Activated CD4-positive, alpha-beta memory T cell treated with anti-CD3 and anti-CD28 coated beads for 36 hours (primary cell): ENCODE measurements at places on chromosomes 11 and 22. TPM values are rescaled to one million over a fixed set of nuclear protein-coding genes. Genes with fewer than 3 reads are reported as not detected.
A peak's percentile ranks its signal among the peaks of the same experiment; 100 is the strongest.

- H3K4me1 ChIP-seq: peaks cover 11% of the 10 kb centered on the region
- peaks cover 25% of the 10 kb centered on the region for H3K27me3 ChIP-seq
- no peak overlapping the region for H3K27ac ChIP-seq
- DNase-seq: no peak
- H3K4me3 ChIP-seq: peak overlapping the region; percentile 19
- H3K36me3 ChIP-seq: no peaks in the 10 kb centered on the region
Observed at GRCh38 chr22:18022876-18023275, 1.5 kb downstream of the MICAL3 start.

GRCh38 chr22:36149441-36149840, 11.1 kb downstream of the APOL3 start:
- H3K4me1 ChIP-seq: peaks cover 51% of the 10 kb centered on the region
- no peaks in the 10 kb centered on the region for H3K27me3 ChIP-seq
- no peak overlapping the region for H3K4me3 ChIP-seq
- DNase-seq: no peak

The CHRM1 gene
- total RNA-seq: not detected

DNA sequence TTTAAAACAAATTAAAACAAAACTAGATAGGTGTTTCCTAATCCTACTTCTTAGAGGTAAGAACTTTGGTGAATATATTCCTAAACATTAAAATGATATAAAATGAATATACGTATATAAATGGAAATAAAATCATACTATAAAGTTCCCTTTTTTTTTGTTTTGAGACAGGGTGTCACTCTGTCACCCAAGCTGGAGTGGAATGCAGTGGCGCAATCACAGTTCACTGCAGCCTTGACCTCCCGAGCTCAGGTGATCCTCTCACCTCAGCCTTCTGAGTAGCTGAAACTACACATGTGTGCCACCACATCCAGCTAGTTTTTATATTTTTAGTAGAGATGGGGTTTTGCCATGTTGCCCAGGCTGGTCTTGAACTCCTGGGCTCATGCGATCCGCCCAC, 44.9 kb downstream of the NPAT start:
- no peak overlapping the region for H3K4me3 ChIP-seq
- no peak overlapping the region for H3K27ac ChIP-seq
- DNase-seq: no peak

DNA sequence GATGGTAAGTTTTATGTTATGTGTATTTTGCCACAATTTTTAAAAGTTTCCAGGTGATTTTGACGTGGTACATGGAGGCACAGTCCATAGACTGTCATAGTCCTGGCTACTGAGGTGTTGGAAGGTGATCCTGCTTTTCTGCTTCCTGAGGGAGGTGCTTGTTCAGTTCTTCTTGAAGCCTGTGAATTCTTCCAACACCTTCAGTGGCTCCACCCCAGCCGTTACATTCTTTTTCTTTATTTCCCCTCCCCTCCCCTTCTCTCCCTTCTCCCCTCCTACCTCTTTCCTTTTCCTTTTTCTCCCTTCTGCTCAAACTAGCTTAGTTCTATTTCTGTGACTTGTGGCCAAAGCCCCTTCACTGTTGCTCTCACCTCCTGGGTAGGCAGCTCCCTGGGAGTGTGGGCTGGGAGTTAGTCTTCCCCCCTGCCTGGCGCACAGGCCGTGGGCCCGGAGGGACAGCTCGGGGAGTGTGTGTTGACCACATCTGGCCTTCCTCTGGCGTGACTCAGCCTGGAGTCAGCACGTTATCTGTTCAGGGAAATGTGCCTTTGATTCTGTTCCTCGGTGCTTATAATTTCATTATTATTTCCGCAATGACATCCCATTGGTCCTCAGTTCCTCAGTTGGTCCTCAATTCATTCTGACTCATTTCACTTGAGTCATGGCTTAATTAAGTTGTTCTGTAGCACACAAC, 566.2 kb downstream of the TBC1D22A start:
- H3K36me3 ChIP-seq: no peaks in the 10 kb centered on the region
- H3K27me3 ChIP-seq: peaks cover 3% of the 10 kb centered on the region
- H3K27ac ChIP-seq: no peak overlapping the region
- H3K4me3 ChIP-seq: no peak overlapping the region
- no peaks in the 10 kb centered on the region for H3K4me1 ChIP-seq

- H3K36me3 ChIP-seq: no peaks in the 10 kb centered on the region
- H3K4me1 ChIP-seq: no peaks in the 10 kb centered on the region
- H3K27me3 ChIP-seq: peaks cover 33% of the 10 kb centered on the region
Observed at GRCh38 chr22:18066181-18066859, 11.5 kb upstream of the PEX26 start.

The CTSW gene
- total RNA-seq: 13.2 TPM

The SLC39A13 gene
- total RNA-seq: 18.0 TPM

- H3K36me3 ChIP-seq: peaks cover 8% of the 10 kb centered on the region
- H3K4me1 ChIP-seq: peaks cover 15% of the 10 kb centered on the region
- no peaks in the 10 kb centered on the region for H3K27me3 ChIP-seq
- peak overlapping the region; percentile 95 for H3K27ac ChIP-seq
- DNase-seq: no peak
Observed at GRCh38 chr11:64268025-64268892, 16.2 kb downstream of the BAD start.

- no peak for DNase-seq
- no peak overlapping the region for H3K27ac ChIP-seq
- H3K36me3 ChIP-seq: no peaks in the 10 kb centered on the region
- peaks cover 10% of the 10 kb centered on the region for H3K27me3 ChIP-seq
- no peaks in the 10 kb centered on the region for H3K4me1 ChIP-seq
- no peak overlapping the region for H3K4me3 ChIP-seq
Observed at GRCh38 chr11:102188488-102188887, 78.2 kb downstream of the YAP1 start.

DNA sequence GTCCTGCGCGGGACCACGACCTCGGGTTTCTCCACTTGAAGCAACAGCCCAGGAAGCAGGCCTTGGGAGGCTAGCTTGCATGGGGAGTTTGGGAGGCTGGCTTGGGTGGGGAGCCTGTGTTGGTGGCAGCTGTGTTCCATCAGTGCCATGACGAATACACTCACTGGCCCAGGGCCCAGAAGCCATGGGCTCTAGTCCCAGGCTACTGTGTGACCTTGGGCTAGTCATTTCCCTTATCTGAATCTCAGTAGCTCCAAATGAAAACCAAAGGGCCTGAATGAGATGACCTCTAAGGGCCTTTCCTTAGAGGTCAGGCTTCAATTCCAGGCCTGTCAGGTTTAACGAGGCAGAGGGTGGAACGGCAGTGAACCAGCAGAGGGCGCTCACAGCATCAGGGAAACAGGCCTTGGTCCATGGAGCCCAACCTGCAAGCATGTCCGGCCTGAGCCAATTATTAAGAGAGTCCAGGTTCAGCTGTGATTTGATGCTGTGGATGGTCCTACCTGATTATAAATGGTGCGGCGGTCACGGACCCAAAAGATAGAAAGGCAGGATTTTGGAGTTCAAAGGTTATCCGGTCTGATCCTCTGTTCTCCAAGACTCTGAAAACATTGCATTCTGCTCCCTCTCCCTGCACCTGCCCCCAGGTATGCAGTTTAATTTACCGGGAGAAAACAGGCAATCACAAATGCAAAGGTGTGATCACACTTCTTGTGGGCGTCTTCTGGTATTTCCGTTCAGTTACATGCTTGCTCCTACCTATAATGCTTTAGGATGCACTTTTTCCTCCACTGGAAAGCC, 15.9 kb downstream of the PTPN5 start:
- H3K36me3 ChIP-seq: no peaks in the 10 kb centered on the region
- peak; percentile 82 for DNase-seq
- no peak overlapping the region for H3K27ac ChIP-seq
- H3K4me3 ChIP-seq: no peak overlapping the region
- peaks cover 8% of the 10 kb centered on the region for H3K4me1 ChIP-seq

The C22orf15 gene
- 0.90 TPM for total RNA-seq

DNA sequence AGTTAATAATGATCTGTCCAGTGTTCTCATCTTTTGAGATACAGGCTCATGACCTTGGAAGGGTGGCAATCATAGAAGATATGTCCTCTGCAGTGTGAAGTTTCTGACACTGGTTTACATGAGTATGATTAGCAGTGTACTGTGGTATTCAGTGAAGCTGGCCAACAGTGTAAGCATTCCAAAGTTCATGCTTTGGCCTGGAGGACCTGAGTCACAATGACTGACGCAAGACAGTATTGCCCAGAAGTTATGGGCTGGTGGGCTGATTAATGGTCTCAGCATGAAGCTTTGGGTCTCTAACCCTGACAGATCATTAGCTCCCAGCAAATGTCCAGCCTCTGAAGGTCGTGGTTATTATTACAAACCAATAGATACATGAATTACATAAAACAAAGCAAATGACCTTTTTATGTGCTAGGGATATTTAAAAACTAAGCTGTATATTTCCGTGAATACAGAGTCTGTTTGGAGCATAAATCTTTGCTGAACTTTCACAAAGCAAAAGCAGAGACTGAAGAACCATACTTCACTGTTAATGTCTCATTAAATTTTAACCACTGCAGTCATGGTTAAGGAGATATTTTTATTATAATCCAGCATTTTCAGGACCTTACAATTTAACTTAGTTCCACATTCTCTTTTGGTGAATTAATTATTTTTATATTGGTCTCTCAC, 28.3 kb upstream of the USP47 start:
- H3K36me3 ChIP-seq: no peaks in the 10 kb centered on the region
- no peak overlapping the region for H3K27ac ChIP-seq
- H3K4me3 ChIP-seq: no peak overlapping the region
- no peak for DNase-seq

The PRODH gene
- total RNA-seq: 0.56 TPM

GRCh38 chr11:101915791-101916291, 481 bp downstream of the ANGPTL5 start:
- DNase-seq: no peak
- peak overlapping the region; percentile 91 for H3K4me3 ChIP-seq
- no peaks in the 10 kb centered on the region for H3K27me3 ChIP-seq
- peak overlapping the region; percentile 64 for H3K27ac ChIP-seq
- H3K4me1 ChIP-seq: peaks cover 20% of the 10 kb centered on the region
- no peaks in the 10 kb centered on the region for H3K36me3 ChIP-seq

DNA sequence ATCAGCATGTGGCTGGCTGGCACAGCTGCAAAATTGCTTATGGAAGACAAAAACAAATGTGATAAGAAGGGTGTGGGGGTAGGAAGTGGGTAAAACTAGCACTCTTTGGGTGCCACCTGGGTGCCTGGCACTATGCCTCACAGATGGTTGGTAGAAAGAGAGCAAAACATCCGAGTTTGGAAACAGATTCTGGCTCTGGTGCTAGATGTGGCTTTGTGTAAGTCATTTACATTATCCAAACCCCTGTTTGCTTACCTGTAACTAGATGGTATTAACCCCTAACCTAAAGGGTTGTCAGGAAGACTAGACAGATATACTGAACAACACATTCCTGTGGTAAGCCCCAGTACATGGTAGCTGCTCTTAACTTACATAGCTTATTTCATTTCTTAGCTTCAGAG, 905.6 kb downstream of the DLG2 start:
- no peak for DNase-seq
- peaks cover 3% of the 10 kb centered on the region for H3K27me3 ChIP-seq
- H3K4me1 ChIP-seq: no peaks in the 10 kb centered on the region
- no peak overlapping the region for H3K27ac ChIP-seq
- no peak overlapping the region for H3K4me3 ChIP-seq

GRCh38 chr11:74541466-74541865, 47.9 kb upstream of the LIPT2 start:
- H3K27ac ChIP-seq: no peak overlapping the region
- no peaks in the 10 kb centered on the region for H3K4me1 ChIP-seq
- no peak for DNase-seq
- no peak overlapping the region for H3K4me3 ChIP-seq

DNA sequence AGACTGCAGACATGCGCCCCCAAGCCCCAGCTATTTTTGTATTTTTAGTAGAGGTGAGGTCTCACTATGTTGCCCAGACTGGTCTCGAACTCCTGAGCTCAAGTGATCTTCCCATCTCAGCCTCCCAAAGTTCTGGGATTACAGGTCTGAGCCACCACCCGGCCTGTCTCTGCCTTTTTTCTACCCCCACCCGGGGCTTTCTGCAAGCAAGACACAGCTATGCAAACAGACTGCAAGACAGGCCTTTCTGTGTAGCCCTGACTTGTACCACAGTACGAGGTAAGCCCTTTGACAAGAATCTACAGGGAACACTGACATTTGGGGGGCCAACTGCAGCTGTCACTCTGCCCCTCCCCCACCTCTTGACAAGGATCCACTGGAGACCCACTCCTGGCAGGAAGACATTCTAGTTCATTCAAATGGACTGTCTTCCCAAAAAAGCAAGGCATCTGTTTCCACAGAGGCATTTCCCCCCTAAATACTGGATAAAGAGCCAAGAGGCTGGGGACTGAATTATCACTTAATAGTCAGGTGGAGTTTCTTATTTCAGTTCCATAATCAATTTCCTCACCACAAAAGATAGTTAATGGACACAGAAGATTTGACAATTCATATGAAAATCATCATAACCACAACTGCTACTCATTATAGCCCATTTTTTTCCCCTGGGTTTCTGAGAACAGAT, 118.2 kb downstream of the ABTB2 start:
- no peaks in the 10 kb centered on the region for H3K36me3 ChIP-seq
- no peak overlapping the region for H3K4me3 ChIP-seq
- H3K27ac ChIP-seq: peak overlapping the region; percentile 49
- DNase-seq: no peak
- peaks cover 55% of the 10 kb centered on the region for H3K4me1 ChIP-seq

The MUC6 gene
- not detected for total RNA-seq

- H3K36me3 ChIP-seq: no peaks in the 10 kb centered on the region
- DNase-seq: no peak
- no peaks in the 10 kb centered on the region for H3K27me3 ChIP-seq
Observed at GRCh38 chr11:7437696-7438095, 47.6 kb upstream of the OLFML1 start.

DNA sequence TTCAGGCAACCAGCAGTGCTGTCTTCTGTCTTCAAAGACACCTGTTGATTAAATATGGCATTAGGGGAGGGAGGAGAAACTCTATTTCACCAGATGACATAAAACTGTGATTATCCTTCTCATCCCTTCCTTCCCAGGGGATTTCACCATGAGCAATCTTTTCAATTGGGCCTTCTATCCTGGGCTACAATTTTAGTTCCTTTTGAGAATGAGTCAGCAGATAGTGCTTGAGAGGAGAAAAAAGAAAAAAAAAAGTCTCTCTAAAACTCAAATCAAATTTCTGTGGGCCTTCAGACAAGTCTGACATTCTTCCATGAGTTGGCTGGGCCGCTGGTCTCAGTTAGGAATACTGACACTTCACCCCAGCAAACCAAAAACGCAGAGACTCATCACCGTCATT, 7.2 kb downstream of the FLI1 start:
- peaks cover 15% of the 10 kb centered on the region for H3K36me3 ChIP-seq
- H3K27me3 ChIP-seq: no peaks in the 10 kb centered on the region
- H3K4me1 ChIP-seq: peaks cover 93% of the 10 kb centered on the region
- no peak overlapping the region for H3K4me3 ChIP-seq
- H3K27ac ChIP-seq: peak overlapping the region; percentile 59
- DNase-seq: no peak

- peak overlapping the region; percentile 93 for H3K4me3 ChIP-seq
- H3K36me3 ChIP-seq: peaks cover 41% of the 10 kb centered on the region
- no peak for DNase-seq
- H3K4me1 ChIP-seq: peaks cover 36% of the 10 kb centered on the region
- no peaks in the 10 kb centered on the region for H3K27me3 ChIP-seq
- peak overlapping the region; percentile 82 for H3K27ac ChIP-seq
Observed at GRCh38 chr11:62575837-62576236, 2.1 kb upstream of the EEF1G start.
